ENCODE measurements at places on chromosomes 16 and 17.

DNA sequence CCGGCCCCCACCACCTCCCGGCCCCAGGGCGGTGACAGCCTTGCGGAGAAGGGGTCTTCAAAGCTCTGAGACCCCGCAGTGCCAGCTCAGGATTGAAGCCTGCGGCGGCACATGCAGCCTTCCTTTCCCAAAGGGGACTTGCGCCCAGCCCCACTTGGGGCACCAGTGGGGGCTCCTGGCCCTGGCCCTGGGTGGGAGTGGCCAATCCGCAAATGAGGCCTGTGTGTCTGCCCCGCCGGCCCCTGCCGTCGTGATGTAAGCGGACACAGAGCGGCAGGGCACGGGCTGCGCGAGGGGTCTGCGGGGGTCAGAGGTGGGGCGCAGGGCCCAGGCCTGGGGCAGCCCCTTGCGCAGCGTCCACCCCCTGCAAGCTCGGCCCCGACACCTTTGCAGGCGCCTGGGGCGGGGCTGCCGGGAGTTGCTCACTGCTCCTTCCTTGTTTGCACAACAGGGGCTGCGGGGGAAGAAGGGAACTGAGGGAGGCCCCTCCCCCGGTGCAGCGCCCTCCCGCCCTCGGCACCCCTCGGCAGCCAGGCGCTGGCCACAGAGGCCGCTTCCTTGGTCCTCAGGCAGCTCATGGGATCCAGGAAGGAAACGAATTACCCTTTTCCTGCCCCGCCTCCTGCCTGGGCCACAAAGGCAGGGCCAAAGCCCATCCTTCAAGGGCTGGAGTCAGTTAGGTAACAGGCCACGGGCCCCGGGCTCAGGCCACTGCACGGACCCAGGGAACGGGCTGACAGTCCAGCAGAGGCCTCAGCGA, 2.9 kb downstream of the SLC16A3 start:
- peak; percentile 92 for DNase-seq

- DNase-seq = no peak
Observed at GRCh38 chr17:81066072-81066471, 31.1 kb downstream of the BAIAP2 start.

DNA sequence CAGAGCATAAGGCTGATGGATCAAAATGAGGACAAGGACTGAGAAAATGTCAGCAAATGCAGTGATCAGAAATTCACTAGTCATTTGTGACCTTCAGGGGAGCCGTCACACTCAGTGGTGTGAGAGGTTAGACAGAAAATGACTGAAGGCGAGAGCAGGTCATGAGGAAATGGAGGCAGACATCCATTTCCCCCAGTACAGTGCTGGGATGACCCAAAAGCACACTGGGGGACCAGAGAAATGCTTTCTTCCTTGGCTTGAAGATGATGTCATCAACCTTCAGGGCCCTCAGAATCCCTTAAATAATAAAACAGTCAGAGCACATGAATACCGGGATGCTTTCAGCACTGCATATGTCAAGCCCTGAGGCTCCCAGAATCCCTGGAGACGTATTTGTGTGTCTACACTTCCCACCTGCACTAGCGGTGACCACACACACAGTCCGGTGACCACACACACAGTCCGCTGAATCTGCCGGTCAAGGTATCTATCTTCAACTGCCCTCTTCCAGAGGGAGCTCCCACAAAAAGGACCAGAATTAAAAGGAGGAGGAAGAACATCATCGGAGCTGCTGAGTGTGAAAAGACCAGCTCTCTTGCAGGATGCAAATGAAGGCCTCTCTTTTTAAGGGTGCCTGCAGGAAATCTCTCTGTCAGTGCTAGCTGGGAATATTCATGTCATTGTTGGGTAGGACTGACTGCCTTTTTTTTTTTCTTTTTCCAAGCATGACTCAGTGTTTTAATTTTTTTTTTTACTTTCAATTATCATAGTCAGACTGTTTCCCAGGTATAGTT, 8.2 kb downstream of the UBE2O start:
- DNase-seq = no peak

GRCh38 chr16:76532188-76532973, 255.2 kb downstream of the CNTNAP4 start:
- no peak for DNase-seq

- no peak for DNase-seq
Observed at GRCh38 chr16:53949715-53950410, 245.9 kb downstream of the FTO start.

DNA sequence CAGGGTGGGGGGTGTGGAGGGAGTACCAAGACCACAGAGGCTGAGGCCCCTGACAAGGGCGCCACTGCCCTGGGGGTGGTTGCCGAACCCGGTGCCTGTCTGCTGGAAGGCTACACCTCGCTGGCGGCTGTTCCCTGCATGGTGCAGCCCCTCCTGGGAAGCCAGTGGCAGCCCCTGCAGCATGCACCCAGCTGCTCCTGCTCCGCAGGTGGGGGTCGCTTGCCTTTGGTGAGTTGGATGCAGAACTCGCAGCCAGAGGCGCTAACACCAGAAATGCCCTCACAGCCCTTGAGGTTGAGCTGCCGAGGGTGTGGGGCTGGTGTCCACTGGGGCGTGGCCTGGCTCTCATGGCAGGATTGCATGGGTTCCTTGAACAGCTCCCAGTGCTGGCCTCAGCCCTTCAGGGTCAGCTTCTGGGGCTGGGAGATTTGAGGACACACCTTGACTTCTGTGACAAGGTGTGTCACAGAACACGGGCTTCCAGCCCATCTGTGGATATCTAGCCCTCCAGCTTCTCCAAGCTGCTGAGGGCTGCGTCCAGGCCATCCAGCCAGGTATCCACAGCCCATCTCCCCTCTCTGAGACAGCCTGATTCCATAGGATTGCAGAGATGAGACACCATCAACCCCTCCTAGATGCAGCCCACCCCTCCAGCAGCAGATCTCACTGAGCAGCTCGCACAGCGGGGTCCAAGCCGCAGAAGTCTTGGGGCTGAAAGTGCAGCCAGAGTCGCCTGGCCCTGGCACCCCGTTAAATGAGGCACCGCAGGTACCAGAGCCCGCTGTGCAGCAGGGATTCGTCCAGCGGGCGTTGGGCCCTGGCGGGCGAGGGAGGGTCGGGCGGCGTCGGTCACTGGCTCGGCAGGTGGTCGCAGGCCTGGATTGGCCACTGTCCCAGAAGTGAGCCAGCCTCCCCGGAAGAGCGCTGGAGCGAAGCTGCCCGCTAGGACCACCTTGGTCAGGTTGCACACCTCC, 586.3 kb downstream of the KCNJ18 start:
- no peak for DNase-seq

GRCh38 chr16:84093879-84094270, 22.9 kb downstream of the MBTPS1 start:
- DNase-seq = no peak

All from GF-D8 (cell line).